Fibroblast of skin of left biceps (primary cell): ENCODE measurements at places on chromosomes 7 and 10.

- DNase-seq: no peak
Observed at GRCh38 chr10:84552478-84552877, 224.1 kb downstream of the CCSER2 start.

- peak; percentile 98 for DNase-seq
Observed at GRCh38 chr10:44180321-44181168, 204.4 kb downstream of the CXCL12 start.

DNA sequence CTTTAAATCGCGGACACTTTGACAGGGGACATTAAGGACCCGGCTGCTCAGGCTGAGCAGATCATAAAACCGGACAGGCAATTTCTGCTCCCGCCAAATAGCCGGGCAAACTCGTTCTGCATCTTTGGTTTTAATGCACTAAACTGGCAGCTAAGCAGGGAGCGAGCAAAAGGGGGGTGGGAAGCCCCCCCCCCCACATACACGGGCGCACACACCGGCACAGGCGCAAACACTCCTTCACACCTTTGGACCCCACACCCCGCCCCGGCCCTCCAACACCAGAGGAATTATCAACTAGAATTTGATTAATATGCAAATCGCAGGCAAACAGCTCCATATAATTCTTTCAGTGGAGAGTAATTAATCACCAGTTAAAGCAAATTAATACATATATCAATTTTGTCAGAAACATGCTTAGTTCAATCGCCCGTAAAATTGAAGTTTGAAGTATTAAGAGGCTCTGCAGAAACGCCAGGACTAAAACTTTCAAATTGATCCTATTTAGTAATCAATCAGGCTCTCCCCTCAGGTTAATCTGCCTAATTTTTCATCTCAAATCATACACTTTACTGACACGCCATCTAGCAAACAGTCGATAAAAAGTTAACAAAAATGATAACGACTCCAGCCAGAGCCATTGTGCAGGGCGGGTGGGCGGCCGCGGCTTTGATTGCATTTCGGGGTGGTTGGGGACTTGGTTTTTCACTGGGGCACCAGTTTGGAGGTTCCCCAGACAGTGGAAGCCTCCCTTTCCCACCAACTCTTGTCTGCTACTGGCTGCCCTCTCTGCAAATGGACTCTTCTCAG is 9.9 kb downstream of the LBX1 start:
- no peak for DNase-seq

DNA sequence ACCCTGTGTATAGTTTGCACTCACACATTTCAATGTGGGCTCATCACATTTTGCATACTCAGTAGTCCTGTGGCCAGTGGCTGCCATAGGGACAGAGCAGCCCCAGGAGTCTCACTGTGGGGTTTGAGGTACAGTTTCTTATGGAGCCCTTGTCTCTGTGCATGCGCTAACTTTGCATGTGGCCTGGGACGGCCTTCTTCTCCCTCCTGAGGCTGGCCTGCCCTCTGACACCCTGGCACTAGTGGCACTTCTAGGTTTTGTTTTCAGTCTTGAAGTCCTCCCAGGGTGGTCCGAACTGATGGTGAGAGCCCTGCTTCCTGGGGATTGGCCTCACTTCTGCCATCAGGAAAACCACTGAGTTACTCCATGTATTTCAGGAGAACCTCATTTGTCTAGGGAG is 21.2 kb downstream of the NACAD start:
- DNase-seq: no peak

DNA sequence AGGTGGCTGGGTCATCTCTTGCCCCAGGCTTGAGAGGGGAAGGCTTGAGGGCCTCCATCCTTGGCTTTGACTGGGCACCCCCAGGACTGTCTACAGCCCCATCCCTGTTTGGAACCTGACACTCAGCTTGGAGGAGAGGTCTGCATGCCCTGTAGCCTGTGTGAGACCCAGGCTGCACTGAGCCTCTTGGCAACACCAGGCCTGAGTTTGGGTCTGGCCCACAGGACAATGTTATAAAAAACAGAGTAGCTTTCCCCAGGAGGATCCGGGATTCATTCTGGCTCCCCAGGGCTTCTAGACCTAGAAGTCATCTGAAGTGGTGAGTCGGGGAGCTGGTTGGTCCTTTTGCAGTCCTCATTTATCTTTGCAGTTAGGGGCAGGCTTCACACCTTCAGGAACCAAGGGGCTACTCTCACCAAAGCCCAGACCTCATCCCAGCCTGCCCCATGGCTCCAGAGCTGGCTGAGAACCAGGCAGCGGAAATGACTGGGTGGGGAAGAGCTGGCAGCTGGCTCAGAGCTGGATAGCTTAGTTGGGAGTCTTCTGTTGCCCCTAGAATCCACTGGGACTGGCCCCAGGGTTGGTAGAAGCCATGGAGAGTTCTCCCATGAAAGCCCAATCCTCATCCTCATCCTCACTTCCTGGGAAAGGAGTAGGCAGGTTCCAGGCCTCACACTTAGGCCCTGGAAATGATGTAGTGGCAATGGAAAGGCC is 68.8 kb downstream of the ADCYAP1R1 start:
- no peak for DNase-seq

DNA sequence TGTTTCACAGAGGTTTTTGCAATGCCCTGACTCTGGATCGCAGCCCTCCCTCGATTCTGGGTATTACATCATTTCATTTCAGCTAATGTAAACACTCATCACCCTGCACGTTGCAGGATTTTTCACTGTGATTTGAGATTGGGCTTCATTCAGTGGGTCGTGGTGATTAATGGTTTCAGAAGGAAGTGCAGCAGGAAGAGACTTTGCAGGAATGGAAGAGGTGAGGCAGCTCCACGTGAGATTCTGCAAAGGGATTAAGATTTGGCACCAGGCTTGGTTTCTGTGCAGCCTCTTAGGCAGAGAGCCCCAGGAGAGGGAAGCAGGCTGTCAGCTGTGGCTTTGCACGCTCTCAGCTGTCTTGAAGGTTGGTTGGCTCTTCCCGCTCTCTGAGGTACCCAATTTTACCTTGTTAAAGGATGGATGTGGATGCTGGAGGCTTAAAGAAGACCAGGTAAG is 95.2 kb downstream of the PLCE1 start:
- DNase-seq: peak; percentile 29

GRCh38 chr10:30832001-30832748 is 199.5 kb downstream of the ZNF438 start:
- no peak for DNase-seq

GRCh38 chr7:64544010-64544409 is 18.9 kb downstream of the ZNF680 start:
- no peak for DNase-seq

DNA sequence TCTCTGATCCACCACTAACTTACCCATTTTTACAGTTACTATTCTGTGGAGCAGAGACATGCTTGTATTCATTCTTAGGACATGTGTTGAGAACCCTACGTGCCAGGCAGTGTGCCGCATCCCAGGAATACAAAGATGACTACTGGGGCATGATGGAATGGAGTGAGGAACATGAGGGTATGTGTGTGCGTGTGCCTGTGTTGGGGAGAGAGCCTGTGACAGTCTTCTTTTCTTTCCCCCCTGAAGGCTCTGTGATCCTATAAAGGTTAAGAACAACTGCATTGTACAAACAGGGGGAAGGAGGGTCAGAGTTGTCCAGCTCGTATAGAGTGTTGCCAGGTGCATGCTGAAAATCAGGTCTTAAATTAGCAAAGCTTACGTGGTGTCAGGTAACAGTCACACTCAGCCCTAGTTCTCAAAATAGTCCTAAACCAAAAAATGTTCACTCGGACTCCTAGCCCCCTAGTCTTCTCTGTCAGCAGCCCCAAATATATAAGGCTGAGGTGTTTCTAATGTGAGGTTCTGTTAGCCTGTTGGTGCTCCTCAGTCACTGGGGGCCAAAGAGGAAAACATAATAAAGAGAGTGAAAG is 161.9 kb downstream of the CELF2 start:
- DNase-seq: no peak

DNA sequence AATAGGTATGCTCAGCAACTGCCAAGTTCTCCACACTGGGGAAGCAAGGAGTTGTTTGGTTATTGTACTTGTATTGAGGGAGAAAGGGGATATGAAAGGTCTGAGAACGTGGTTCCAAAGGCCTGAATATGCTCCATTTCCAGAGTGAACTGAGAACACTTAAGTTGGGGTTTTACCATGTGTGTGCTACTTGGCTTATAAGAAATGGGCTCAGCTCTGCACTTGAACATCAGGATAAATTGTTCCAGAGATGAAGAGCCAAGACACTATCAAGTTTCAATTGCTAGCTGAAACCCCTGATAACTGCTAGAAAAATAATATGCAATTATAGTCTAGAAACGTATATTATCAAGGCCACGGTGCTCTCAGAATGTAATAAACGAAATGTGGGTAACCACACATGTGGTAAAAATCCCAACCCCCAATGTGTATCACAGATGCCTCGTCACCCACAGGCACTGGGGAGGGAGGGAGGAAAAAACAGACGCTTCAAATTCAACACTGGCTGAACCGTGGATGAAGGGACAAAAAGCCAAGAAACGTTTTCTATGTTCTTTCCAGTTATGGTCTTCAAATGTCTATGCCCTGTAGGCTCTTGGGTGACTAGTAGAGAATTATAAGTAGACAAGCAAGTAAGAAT is 16.3 kb downstream of the ELMO1 start:
- DNase-seq: no peak

- no peak for DNase-seq
Observed at GRCh38 chr10:14952851-14953423, 959 bp downstream of the DCLRE1C start.

DNA sequence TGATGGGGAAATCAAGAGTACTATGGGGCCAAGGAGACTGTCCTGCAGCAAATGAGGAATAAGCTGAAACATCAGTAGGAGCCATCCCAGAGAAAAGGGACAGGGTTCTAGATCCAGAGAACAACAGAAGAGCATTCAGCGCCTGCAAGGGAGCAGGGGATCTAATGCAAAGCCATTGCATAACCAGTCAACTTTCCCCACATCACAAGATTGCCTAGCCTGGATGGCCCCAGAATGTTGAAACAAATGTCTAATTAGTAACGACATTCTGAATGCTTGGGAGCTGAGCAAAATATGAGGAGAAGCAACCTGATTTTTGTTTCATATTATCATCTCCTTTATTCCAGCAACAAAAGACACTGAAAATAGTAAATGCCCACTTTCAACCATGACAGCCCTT is 2.7 kb upstream of the MPP7 start:
- DNase-seq: no peak

GRCh38 chr7:48180981-48181380 is 9.7 kb downstream of the ABCA13 start:
- peak; percentile 25 for DNase-seq

DNA sequence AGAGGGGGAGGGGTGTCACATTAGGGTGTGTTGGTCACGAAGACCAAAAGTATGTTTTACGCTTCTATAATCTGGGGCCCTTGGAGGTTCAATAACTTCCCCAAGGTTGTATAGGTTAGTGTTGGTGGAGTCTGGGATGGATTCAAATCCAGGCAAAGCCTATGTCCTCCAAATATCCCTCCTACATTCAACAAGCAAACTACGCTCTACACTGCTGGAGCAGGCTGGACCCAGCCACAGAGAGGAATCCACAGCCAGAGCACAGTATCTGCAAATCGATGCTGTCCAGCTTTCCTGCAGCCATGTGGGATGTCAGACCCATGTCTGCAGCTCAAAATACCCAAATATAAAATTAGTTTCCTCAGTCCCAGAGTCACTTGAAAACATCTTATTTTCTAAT is 198.0 kb downstream of the COBL start:
- DNase-seq: no peak

- no peak for DNase-seq
Observed at GRCh38 chr7:108618056-108618455, 48.4 kb downstream of the DNAJB9 start.

- DNase-seq: no peak
Observed at GRCh38 chr7:112669306-112669705, 120.9 kb downstream of the TMEM168 start.

- no peak for DNase-seq
Observed at GRCh38 chr7:12685550-12685949, 1.9 kb upstream of the ARL4A start.

- DNase-seq: no peak
Observed at GRCh38 chr7:67447297-67447696, 450.7 kb downstream of the TYW1 start.

GRCh38 chr10:103125323-103126267 is 67.5 kb downstream of the NT5C2 start:
- no peak for DNase-seq

- no peak for DNase-seq
Observed at GRCh38 chr7:86964973-86965726, 94.3 kb downstream of the ELAPOR2 start.

- no peak for DNase-seq
Observed at GRCh38 chr10:102419269-102420180, 940 bp upstream of the PSD start.

DNA sequence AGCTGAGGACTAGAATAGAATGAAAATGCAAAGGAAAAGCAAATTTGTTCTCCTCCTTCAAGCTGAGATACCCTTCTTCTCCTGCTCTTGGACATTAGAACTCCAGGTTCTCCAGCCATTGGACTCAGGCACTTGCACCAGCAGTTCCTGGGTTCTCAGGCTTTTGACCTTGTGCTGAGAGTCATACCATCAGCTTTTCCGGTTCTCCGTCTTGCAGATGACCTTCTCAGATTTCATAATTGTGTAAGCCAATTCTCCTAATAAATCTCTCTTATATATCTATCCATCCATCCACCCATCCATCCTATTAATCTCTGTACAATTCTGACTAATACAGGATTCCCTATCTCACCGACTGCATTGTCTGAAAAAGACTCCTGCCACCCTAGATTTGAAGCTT is 108.3 kb downstream of the AHR start:
- no peak for DNase-seq

- no peak for DNase-seq
Observed at GRCh38 chr7:99030951-99031350, 113.0 kb downstream of the SMURF1 start.

GRCh38 chr7:134649226-134649775 is 2.6 kb downstream of the BPGM start:
- no peak for DNase-seq

- DNase-seq: no peak
Observed at GRCh38 chr10:49744924-49745605, 17.1 kb downstream of the OGDHL start.

GRCh38 chr10:121240011-121240410 is 358.2 kb downstream of the FGFR2 start:
- DNase-seq: no peak

DNA sequence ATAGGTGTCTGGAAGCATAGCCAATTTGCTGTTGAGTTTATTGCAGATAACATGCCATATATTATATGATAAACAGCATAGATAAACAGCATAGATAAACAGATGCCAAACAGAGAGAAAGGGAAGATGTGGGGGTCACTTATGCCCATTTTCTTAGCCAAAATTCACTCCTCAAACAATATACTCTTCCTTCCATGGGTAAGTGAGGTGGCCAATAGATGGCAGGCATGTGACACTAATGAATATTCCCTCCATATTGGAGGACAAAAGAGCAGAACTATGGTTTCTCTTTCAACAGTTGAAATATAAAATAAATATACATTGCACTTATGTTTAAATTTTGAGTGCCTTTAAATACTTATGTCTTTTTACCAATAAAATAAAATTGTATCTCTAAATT is 1212.8 kb downstream of the REEP3 start:
- peak; percentile 2 for DNase-seq

DNA sequence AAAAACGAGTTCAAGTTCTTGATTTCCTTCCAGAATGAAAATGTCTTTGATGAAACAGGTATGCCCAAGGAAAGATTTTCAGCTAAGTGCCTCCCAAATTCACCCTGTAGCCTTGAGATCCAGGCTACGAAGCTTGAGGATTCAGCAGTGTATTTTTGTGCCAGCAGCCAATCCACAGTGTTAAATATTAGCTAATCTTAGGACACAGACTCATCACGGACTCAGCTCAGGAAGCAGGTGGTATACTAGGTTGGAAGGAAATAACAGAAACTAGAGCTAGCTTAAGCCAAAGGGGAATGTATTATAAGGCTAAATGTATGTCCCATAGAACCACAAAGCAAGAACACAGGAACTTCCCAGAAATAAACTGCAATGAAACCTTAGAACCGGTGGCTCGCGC is 151.0 kb upstream of the PRSS1 start:
- no peak for DNase-seq
